ENCODE measurements at places on chromosomes 13 and 19.

DNA sequence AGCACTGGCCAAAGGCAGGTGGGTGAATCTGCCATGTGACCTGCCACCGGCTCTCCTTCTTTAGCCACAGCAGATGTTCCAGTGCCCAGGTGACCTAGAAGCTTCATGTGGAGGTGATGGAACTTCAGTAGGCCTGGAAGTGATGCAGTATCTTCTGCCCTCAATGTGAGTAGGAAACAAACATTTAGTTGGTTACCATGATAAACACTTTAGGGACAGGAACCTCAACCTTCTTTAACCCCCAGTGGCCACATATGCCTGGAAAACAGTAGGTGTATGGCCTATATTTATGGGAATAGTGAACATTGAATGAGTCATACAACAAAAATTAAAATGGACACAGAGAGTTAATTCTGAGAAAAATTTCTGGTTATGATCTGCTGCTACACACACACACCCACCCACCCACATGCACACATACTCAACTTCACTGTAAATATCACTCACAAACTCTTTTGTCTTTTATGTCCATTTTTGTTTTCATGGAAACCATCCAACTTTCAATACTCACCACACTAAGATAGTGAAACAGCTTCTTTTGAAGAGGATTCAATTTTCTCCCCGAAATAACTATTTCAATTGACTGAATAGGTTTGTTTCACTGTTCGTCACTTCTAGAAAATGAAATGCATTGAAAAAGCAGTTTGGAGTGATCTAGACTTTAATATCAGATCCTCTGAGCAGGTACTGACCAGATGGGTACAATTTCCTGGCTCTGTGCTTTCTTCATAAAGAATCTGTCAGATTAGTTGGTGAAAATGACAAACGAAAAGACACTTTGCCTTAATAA lies 97.3 kb downstream of the STARD13 start:
- DNase-seq, result no peak

- DNase-seq, result peak; percentile 22
Observed at GRCh38 chr19:45130888-45131615, 29.7 kb downstream of the NKPD1 start.

DNA sequence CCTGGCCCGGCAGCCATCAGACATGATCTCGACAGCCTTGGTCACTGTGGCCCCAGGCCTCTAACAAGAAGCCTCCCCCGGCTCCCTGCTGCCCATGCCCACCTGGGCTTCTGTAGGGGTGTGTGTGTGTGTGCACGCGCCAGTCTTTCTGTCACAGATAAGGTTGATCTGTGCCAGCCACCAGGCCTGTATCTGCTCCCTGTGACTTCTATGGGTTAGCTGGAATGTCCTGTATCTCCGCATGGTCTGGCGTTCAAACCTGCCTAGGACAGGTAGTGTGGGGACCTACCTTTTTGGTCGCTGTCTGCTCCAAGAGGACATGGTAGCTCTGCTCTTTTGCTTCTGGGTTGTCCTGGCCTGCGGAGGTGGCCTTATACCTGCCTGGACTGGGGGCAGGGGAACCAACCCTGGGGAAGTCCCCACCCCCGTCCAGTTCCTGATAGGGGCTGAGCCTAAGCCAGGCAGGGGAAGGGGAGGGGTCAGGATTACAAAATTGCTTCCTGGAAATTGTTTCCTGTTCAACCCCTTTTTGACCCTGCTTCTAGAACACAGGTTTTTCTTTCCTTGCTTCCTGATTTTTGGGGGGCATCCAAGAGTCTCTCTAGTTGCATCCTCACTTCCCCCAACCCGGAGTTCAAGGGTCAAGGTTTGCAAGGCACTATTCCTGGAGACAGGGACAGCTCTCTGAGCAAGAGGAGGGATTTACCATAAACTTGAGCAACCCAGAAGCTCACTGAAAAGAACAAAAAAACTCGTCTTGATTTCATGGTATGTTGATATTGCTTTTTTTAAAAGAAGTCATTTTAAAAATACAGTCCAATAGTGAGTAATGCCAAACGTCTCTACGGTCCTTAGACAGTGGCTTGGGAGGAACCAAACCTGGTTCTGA lies at the start of gene LRG1:
Gene LRG1 (minus strand): TSS at position 344 of the 889 bp plus-strand sequence. CDS start 23 bp downstream, at position 321.
- no peak for DNase-seq

DNA sequence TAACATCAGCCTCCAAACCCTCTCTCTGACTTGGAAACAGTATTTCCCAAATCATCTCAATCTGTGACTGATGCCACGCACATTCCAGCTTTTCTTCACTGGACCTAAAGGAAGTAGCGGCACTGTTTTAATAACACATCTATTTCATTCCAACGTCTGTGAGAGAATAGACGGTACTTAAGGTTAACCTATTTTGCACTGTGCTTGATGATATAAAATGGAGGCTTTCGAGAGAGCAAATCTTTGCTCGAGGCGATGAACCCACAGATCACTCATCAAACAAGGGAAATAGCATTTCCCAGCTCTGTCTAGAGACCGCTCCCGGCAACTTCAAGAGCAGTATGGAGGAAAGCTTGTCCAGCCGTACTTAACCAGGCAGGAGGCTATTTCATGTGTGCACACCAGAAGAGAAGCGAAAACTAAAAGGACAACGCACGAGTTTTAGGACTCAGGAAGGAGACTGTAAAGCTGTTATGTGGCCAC lies 2.9 kb downstream of the UBL3 start:
- DNase-seq, result no peak

DNA sequence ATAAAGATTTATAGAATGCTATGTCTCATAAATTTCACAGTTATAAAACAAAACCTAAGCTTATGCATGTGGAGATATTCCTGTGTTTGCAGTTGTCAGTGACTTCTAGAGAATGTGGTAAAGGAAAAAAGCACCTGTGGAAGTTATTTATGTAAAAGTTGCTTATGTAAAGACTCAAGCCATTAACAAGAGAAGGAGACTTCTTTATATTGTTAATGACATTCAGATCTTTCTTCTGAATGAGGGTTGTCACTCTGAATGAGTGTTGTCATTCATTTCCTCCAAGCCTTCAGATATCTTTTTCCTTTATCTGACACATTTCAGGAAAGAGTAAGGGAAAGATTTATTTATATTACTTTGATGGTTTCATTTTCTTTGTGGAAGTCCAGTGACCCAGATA lies 202.6 kb downstream of the TM9SF2 start:
- no peak for DNase-seq

DNA sequence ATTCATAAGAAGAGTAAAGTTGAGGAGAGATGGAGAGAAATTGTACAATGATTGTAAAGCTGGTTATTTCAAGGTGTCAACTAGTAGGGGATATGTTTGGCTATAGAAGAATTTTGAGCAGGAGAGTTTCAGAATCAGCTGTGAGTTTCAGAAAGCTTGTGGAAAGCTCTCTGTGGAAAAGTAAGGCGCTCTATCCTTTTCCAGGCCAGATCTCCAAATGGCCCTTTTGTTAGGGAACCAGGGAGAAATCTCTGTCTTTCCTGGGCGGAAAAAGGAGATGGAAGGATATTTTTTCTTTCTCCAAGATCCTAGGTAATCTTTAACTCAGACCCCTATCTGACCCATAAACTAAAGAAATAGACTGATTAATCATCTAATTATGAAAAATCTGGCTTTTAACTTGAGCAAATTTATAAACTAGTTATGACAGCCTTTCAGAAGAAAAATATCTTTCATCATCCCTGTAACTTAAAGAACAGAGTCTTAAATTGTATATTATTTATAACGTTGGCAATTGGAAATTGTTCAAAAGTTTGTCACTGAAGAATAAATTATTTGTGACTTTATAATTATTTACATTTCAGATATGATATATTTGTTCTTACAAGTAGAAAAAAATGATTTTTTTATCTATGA lies 34.5 kb downstream of the SPRY2 start:
- no peak for DNase-seq

DNA sequence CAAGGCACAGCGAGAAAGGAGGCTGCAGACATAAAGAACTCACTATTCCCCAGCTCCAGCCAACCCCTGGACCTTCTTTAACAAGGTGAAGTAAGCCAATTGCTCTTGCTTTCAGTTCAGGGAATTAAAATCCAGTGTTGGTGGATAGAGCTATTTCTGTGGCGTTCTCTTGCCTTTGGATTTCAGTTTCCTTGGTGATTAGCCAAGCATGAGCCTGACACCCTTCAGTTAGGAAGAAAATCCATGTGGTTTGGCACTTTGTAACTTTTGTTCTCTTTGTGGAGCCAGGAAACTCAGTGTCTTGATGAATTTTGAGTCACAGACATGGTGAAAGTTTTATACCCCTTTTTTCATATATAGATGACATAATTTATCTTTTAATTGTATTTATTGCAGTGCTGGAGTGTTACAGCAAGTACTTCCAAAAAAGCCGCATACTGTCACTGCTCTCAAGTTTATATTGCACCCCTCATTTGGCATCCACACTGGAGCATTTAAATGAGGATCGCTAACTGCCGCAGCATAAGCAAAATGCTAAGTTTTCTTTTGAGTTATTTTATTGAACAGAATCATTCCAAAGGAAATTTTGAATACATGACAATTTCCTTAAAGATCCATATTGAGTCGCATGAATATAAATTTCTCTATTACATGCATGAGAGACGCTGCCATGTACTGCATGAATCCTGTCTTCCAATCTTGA lies 406.8 kb downstream of the MYO16 start:
- no peak for DNase-seq

GRCh38 chr19:7483720-7484201 lies 5.1 kb downstream of the PEX11G start:
- DNase-seq, result no peak

DNA sequence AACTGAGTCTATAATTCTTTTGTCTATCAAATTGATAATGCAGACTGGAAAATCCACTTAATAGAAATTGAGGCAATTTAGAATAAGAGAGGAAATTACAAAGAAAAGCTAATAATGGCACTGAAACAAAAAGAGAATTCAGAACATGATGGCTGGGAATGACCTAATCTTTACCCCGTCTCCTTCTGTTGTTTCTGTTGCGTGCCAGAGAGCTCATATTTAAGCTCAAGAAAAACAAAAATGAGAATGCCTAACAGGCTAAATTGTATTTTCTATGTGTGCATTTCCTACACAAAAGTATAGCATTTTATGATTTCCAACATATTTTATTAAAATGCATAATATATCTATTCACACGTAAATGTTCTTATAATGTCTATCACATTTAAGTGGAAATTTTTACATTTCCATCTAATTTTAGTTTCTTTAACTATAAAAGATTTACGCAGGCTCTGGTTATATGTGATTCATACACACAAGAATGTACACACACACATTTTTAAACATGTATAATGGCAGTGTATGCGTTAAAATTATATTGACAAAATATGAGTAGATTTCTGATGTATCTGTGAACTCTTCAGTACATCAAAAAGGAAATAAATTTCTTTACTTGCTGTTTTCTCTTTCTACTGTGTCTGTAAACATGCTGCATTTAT lies 432.3 kb downstream of the SLITRK6 start:
- no peak for DNase-seq

Data from activated CD4-positive, alpha-beta T cell treated with anti-CD3 and anti-CD28 coated beads, Interleukin-2, amount 50 U/mL, for 4 hours (primary cell).